ENCODE measurements at places on chromosomes 4 and X. TPM values are rescaled to one million over a fixed set of nuclear protein-coding genes. Genes with fewer than 3 reads are reported as not detected.

Gene SAGE1
- total RNA-seq = not detected

GRCh38 chrX:54921427-54922021 lies 900 bp downstream of the TRO start:
- no peak for DNase-seq

DNA sequence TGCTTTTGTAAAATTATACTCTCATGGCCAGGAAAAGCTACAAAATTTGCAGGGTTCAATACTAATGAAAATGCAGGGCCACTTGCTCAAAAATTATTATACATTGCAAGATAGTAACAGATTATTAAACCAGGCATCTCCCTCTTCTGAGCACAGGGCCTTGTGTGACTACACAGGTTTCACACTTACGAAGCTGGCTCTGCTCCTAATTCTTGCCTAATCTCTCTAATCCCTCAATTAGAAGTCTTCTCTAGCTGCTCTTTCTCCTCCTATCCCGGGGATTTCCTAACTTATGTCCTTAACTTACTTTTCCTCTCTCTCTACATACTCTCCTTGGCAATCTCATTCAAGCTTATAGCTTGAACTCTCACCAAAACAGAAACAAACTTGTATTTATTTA lies 168.3 kb downstream of the AREG start:
- DNase-seq = no peak

- peak; percentile 95 for DNase-seq
These were observed 95.7 kb downstream of the NPNT start for GRCh38 chr4:105990933-105991332.

- DNase-seq = no peak
These were observed at the start of gene NAA10 for GRCh38 chrX:153934762-153935325. TSS of gene NAA10 (minus strand) at chrX:153935037. CDS start at chrX:153934904, 133 bp downstream.

GRCh38 chrX:146243041-146243440 lies 425.4 kb downstream of the SLITRK2 start:
- DNase-seq = no peak

GRCh38 chrX:3589474-3589873 lies 124.0 kb downstream of the PRKX start:
- DNase-seq = no peak

DNA sequence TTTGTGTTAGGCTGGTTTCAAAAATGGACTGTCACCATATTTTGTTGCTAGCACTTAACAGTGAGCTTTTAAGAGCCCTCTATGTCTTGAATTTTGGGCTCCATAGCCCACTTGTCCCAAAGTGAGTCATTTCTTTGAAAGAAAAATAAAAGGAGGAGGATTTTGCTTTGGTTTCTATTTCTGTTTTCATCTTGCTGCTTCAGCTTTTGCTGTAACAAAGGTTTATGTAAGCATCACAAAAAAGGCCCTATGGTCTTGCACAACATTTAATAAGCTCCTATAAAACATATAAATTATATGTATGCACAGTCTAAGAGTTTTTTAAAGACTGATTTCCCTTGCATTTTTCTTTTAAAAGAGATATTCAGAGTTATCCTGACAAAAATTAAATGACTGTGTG lies 105.2 kb downstream of the PHOX2B start:
- no peak for DNase-seq

DNA sequence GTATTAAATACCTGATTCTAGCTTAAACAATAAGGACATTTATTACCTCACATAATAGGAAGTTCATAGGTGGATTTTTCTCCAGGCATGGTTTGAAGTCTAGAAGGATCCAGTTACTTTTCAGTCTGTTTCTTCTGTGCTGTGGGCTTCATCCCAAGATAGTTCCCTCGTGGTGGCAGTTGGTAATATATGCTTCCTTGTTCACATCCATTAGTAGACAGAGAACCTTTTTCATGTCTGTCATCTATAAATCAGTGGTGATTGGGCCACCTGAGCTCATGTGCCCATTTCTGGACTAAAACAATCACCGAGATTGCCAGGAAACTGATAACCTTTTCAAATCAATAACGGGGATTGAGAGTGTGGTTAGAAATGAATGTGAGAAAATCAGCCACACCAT lies 97.7 kb downstream of the KDM6A start:
- DNase-seq = no peak

GRCh38 chr4:185512516-185512915 lies 22.8 kb downstream of the PDLIM3 start:
- no peak for DNase-seq

Data from pulmonary artery endothelial cell (primary cell).